Mammary epithelial cell (primary cell): ENCODE measurements at places on chromosomes 2 and 18.

DNA sequence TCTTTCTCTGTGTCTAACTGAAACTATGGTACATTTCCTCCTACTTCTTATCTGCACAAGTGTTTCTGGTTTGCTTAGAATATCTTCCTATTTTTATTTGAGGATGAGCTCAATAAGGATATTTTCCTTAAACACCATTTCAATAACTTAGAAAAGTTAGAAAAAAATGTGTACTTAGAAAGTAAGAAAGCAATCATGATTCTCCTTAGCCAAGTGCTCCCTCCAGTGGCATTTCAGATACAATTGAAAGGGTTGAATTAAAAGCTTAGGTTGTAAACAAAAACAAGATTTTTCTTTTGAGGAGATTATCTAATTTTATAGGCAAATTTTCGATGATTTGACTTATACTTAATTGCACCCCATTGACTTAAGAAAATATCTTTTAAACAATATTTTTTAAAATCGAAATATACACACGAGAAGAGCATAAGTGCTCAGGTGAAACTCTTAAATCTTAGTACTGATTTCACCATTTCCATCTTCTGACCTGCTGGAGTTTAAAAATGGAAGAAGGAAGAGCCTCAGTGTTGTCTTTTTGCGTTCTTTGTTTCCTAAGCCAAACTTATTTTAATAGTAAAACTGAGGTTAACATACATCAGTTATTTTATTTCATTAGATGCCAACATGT lies 26.9 kb downstream of the C18orf63 start:
- peak; percentile 26 for DNase-seq

DNA sequence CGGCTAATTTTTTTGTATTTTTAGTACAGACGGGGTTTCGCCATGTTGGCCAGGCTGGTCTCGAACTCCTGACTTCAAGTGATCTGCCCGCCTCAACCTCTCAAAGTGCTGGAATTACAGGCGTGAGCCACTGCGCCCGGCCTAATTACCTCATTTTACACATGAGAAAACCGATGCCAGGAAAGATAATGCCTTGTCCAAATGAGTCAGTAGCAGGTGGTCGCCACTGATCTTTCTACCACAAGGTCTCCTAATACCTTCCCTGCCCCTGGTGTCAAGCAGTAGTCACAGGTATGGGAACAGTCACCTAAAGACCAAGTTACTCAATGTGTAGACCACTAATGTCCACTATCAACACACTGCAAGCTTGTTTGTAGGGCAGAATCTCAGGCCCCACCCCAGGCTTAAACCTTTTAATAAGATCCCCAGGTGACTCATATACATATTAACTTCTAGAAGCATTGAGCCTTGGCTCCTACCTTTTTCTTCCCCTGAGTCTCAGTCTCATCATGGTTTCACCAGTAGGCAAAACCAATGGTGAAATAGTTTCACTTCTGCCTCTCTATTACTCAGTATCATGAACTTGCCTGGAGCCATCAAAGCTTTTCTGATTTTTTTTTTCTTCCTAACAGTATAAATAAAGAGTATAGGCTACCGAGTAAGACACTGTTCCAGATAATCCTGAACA lies 6.9 kb upstream of the EPB41L5 start:
- DNase-seq = peak; percentile 80

DNA sequence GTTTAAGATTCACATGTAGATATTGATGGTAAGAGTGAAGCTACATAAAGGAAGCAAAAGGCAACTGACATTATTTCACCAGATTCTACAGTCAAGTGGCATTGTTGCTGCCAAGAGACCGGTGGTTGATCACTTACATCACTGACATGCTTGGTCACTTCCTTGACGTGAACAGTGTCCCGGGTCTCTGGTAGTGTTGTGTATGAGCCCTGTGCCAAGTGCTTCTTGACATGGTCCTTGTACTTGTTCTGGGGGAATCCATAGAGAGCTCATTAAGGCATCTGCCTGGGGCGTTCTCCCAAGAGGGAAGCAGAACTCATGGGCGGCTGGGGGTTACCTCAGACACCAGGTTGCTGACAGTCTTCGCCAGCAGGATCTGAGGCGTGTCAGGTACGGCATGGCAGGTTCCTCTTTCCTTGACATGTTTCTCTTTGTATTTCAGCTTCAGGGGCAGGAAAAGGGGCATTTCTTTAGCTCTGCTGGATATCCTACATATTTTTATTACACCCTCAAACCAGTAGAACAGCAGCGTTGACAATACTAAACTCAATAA lies 116.2 kb downstream of the RIF1 start:
- no peak for DNase-seq

GRCh38 chr2:127877626-127878025 lies 8.1 kb downstream of the AMMECR1L start:
- no peak for DNase-seq

DNA sequence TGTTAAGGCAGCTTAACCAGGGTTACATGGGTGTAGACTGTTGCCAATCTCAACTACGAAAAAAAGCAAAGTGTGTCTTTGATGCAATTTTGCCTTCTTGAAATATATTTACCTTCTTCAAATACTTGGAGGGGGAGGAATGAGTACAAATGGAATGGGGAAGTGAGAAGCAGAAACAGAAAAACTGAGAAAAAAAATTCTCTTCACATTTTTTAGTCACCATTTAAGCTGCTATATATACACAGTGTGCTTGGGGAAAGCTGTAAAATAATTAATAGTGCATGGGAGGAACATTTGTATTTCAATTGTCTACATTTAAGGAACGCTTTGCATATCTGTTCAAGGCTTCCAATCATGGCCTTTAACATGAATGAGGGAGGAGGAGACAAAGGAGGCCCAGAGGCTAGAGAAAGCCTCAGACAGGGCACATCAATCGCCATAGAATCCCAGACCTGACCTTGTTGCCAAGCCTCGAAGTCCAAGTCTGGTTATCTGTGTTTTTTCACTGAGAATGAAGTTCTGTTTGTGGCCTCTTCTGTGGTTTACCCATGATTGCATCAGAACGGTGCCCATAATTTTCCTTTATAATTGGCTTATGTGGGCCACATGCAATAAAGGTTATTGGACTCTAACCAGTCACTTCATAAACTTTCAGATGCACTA lies 158.6 kb downstream of the PIK3C3 start:
- peak; percentile 6 for DNase-seq

- DNase-seq = peak; percentile 19
Observed at GRCh38 chr18:62957885-62958472, 242.6 kb downstream of the PHLPP1 start.

DNA sequence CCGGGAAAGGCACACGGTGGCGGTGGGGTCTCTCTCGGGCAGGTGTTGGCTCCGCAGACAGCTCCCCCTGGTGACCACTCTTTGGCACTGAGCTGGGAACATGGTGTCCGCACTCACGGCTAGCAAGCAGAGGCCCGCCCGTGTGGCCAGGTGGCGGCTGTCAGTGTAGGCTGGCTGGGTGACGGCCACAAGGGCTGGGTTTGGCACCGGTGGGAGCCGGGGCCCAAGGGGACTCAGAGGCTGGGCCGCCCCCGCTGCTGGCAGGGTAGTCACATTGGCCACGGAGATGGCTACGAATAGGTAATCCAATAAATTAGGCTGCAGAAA lies 1071.7 kb downstream of the RPIA start:
- no peak for DNase-seq

DNA sequence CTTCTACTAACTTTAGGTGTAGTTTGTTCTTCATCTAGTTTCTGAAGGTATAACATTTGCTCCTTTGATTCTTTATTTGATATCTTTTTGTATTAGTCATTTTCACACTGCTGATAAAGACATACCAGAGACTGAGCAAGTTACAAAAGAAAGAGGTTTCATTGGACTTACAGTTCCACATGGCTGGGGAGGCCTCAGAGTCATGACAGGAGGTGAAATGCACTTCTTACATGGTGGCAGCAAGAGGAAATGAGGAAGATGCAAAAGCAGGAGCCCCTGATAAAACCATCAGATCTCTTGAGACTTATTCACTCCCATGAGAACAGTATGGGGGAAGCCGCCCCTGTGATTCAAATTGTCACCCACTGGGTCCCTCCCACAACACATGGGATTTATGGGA lies 544.4 kb upstream of the DSEL start:
- DNase-seq = no peak

DNA sequence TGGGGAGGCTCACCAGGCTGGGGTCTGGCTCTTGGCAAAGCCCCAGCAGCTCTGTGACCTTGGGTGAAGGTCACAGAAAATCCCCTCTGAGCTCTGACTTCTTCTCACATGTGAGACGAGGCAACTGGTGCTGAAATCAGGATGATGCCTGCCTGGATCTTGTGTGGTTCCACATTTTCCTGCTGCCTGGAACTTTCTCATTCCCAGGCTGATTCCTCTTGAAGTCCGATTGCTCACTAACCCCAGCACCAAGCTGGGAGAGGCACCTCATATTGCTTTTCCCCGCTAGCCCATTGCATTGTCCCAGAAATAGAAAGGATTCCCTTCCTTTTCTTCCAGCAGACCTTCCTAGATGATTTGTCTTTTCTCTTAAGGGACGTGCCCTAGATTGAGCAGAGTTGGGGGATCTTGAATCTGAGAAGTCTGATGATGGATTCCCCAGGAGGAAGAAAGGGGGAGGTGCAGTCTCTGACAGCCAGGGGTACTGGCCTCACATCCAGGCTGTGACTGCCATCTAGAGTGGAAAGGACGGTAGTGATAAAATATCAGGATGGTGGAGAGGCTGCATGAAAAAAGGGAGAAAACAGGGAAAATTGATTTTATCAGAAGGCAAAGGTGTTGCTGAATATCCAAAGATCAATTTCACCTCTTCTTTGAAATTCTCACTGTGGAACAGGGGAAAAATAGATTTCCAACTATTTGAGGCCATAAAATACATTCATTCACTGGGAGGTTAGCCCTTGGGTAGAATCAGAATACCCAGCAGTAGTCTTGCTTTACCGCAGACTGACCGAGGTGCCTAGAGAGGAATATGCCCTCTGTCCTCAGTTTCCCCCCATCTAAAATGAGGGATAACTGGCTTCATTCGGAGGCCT lies 96.3 kb downstream of the FAM210A start:
- DNase-seq = peak; percentile 43

GRCh38 chr2:173750353-173750801 lies 214.8 kb downstream of the SP3 start:
- no peak for DNase-seq

GRCh38 chr2:10792001-10792634 lies 20.5 kb downstream of the PDIA6 start:
- no peak for DNase-seq

DNA sequence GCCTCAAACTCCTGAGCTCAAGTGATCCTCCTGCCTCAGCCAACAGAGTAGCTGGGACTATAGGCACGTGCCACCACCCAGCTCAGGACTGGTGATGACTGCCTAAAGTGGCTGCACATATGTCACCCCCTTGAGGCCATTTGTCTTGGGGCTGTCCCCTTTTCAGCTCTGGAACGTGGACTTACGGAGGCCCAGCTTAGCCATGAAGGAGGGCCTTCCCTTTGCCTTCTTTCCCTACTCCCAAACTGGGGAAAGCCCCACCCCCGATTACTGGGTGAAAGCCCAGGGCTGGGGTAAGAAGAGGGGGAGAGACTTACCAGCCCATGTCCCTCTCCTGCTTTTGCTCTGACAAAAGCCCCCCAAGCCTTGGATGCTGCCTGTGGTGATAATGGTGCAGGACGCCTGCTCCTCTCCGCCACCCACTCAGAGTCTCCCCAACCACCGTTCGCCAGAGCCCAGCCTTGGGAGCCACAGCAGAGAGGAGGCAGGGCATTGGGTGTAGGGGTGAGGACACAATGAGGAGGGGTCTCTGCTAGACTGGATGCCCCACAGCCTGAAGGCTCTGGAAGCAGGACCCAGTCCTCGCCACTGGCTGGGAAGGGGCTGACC lies 2.5 kb upstream of the DUSP2 start:
- DNase-seq = no peak

GRCh38 chr2:207260021-207260420 lies 94.3 kb upstream of the KLF7 start:
- DNase-seq = no peak

DNA sequence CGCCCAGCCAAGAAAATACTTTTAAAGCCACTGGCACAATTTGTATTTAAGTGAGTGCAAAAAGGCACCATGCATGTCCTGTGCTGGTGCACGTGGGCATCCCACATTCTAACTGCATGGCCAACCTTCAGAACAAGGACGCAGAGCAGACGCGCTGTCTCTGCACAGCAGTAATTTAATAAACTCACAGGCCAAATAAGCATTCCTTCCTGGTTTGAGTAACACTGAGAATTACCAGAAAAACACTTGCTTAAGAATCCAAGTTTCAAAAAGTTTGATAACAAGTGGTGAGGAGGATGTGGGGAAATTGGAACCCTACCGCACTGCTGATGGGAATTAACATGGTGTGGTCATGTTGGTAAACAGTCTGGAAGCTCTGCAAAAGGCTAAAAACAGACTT lies 38.7 kb downstream of the RPL31 start:
- no peak for DNase-seq

DNA sequence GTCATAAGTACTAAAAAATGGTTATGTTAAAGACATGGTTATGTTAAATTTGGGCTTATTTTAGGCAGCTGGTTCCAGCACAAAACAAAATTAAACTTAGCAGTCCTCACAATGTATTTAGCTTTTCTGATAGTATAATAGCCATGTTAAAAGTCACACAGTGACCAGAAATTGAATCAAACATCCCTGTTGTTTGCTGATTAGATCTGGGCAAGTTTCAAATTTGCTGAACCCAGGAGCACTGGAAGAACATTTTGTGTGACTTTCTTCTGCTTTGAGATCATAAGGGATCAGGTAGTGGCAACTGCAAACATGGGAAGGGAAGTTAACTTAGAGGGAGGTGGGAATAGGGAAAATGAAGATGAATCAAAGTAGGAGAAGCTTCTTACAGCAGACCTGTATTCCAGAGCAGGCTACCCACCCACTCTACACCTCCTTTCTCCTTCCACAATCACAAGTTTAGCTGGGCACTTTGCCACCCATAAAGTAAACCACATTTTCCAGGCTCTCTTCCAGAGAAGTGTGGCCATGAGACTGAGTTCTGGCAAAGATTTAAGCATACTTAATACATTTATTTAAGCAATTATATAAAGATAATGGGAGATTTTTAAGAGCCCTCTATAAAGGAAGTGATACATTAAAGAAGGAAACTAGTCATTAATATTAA lies 616.1 kb upstream of the LRATD1 start:
- peak; percentile 55 for DNase-seq

DNA sequence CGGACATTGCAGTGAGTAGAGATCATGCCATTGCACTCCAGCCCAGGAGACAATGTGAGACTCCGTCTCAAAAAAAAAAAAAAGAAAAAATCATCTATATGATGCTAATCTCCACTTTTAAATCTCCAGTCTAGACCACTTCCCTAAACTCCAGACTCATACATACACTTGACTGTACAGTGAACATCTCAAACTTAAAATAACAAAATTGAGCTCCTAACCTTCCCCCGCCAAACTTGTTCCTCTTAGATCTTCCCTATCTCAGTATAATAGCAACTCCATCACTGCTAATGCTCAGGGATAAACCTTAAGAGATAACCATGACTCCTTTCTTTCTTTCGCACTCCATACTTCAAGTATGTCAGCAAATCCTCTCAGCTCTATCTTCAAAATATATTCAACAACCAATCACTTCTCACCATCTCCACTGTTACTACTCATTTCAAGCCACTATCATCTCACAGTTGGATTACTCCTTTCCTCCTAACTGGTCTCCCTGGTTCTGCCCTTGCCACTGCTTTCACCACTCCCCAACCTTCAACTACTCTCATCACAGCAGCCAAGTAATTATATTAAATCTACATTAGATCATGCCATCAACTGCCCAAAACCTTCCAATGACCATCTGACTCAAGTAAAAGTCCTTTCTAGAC lies 12.0 kb downstream of the MEMO1 start:
- DNase-seq = no peak

- no peak for DNase-seq
Observed at GRCh38 chr18:24917767-24918166, 434.2 kb downstream of the ZNF521 start.

- DNase-seq = no peak
Observed at GRCh38 chr2:67579806-67580205, 182.7 kb downstream of the ETAA1 start.
